NCI-H446 (cell line): ENCODE measurements at places on chromosomes 12 and 14.

DNA sequence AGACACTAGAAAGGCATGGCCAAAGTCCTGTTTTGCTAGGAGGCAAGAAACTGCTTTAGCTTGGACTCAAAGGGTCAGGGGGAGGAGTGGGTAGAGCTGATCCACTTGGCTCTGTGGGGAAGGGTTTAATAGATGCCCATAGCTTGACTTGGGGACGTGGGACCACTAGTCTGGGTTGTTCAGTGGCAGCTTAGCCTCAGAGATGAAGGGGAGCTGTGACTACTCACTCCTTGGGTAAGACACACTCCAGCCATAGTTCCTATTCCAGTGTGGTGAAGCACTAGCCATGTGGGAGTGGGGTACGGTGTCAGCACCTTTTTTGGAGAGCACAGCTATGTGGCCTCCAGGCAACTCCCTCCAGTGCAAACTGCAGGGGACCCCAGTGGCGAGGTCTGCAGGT lies 257.3 kb downstream of the TMEM121 start:
- no peak for DNase-seq

DNA sequence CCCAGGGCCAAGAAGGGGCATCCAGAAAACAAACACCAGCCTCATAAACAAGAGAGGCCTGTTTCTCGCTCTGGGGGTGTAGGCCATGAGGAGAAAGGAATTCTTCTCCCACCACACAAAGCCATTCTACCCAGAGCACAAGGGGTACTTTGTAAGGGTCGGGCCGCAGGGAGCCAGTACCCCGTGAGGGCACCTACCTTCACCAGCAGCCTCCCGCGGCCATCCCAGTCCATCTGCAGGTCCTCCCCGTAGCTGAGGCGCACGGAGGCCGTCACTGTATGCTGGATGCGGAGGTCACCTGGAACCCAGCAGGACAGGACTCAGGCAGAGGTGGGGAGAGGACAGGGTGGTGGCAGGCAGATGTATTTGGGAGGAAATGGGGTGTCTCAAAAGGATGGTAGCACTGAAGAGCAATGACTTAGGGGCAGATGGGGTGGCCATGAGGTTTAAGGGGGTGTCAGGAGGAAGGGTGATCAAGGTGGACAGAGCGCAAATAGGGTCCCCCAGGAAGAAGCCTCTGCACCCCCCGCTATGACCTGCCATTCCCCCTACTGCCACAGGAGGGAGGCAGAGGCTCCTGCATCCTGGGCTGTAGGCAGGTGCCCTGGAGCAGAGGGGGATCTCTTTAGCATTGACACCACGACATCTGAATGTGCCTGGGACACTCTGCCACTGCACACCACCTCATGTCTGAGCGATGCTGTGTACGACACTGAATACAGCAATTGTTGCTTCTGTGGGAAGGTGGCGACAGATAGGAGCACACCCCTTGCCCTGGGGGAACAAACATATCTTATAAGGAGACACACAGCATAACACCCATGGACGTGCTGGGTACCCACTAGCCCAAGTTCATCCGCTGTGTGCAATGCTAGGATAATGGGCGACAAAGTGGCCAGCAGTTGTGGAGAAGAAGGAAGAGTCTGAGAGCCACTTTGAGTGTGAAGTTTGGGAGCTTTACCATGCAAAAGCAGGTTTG lies 61.4 kb downstream of the VWF start:
- DNase-seq, result peak; percentile 65

DNA sequence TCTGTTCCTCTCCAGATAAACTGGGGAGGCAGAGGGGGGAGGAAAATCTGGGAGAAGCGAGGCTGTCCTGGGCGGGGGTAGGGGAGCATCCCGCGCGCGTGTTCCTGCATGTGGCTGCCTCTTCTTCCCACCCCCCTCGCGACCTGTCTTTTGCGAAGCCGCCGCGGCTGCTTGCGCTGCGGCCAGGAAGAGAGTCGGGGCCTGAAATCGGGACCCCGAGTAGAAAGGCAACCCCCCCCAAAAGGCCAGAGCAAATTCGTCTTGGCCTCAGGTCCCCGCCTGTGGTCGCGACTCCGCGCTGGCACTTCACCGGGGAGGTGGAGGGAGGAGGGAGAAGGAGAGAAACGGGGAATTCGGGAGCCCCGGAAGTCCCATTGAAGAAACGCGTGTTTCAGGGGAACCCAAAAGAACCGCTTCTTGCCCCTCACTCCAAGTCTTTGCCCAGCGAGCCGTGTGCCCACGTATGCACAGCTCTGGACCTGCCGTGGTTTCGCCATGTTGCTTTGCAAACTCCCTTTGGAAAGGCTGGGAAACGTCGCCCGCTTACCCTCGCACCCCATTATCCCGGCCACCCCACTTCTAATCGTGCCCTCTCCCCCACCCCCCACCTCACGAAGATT lies 944 bp downstream of the CCND2 start:
- no peak for DNase-seq

GRCh38 chr12:92142251-92142926 lies 3.3 kb downstream of the BTG1 start:
- no peak for DNase-seq

GRCh38 chr12:50620109-50620977 lies 115.6 kb downstream of the DIP2B start:
- peak; percentile 12 for DNase-seq

DNA sequence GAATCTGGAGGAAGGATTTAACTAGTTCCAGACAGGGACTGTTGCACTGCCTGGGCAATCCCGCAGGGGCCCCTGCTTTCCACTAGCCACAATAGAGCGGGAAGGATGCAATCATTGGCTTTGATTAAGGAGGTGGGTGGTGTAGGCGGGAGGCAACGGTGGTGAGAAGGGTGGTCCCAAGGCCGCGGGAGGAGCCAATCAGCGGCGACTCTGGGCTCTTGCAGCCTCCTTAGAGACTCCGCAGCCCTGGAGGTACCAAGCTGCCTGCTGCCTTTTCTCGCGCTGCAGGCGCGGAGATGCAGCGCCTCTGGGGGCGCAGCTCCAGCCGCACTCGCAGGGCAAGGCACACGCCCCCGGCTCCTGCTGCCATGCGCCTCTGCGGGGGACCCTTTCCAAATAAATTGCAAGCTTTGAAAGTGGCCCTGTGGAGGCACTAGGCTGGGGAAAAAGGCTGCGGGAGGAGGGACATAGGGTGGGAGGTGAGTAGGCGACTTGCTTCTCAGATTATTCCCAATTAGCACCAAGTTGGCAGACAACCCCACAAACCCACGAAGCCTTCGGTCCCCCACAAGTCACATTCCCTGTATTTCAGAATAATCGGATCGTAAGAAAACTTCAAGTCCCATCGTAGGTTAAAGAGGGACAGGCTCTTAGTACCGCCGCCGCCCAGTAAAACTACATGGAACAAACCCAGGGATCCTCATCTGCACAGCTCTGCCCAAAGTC lies 858 bp upstream of the KCNA1 start:
- DNase-seq, result peak; percentile 93

DNA sequence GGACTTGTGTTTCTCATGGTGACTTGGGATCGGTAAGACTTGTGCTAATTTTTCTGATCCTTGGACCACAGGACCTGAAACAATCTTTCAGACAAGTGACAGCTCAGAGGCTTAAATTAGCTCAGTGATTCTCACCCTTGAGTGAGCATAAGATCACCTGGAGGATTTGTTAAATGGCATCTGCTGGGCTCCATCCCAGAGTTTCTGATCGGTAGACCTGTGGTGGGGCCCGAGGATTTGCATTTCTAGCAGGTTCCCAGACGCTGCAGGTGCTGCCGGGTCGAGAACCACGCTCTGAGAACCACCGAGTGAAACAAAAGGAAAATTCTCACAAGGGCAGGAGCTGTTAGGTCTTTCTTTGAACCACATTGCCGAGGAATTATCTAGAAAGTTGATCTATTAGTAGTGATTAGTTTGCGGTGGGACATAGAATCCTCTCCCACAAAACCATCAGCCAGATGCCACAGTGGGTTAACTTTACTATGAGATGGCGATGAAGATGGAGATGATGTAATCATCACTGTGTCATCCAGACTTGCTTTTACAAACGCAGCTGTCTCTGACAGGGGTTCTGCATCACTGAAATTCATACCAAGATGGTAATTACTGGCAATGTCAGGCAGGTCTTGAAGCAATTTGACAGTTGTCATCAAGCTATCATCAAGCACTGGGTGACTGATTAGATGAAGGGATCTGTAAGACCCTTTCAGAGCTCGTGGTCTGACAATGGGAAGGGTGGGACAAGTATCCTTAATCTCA lies 184.0 kb downstream of the AACS start:
- DNase-seq, result no peak

DNA sequence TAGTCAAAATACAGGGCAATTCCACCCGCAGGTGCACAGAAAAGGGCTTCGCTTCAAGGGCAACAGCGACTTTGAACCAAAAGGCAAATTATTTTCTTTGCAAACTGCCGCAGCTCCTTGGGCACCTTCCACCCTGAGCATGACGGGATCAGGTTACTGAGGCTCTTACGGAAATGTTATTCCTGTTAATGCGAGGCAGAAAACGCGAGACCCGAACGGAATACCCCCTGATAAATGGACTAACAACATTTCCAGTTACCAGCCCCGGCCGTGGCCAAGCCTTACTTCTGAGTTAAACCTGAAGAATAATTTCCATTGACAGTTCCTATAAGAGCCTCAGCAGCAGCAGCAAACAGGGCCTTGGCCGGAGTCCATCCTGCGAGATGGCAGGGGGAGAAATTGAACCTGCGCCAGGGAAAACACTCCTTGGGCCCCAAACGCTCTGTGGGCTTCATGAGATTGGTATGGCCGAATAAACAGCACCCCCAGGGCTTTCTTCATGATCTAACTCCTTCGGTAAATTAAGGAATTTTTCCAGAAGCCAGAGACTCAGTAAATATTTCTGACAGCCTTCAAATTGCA lies 70.0 kb upstream of the DICER1 start:
- DNase-seq, result peak; percentile 13

DNA sequence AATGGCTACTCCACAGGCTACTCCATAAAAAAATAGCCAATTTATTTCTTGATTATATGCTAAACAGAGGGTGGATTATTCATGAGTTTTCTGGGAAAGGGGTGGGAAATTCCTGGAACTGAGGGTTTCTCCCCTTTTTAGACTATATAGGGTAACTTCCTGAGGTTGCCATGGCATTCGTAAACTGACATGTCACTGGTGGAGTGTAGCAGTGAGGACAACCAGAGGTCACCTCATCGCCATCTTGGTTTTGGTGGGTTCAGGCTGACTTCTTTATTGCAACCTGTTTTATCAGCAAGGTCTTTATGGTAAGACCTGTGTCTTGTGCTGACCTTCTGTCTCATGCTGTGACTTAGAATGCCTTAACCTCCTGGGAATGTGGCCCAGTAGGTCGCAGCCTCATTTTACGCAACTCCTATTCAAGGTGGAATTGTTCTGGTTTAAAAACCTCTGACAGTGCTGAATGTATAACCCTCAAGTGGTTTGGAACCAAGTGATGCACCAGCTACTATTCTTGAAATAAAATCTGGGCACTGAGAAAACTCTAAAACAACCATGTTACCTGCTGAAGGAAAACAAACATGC lies 27.7 kb downstream of the C12orf56 start:
- no peak for DNase-seq

- DNase-seq, result no peak
Observed at GRCh38 chr14:69190191-69190590, 1.1 kb upstream of the EXD2 start.

DNA sequence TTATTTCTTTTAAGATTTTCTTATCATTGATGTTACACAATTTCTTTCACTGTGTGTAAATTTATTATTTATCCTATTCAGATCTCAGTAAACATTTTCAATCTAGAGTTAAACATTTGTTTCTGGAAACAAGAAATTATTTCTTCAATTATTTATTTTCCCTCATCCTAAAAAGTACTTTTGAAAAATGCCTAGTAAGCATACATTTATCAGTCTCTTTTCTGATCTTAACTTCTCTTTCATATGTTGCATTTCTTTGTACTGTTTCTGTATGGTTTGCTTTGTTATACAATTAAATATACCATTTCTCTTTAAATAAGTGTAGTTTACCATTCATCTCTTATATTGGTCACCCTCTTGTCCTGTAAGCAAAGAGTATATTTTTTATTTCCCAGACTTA lies 263.2 kb downstream of the C12orf50 start:
- no peak for DNase-seq

DNA sequence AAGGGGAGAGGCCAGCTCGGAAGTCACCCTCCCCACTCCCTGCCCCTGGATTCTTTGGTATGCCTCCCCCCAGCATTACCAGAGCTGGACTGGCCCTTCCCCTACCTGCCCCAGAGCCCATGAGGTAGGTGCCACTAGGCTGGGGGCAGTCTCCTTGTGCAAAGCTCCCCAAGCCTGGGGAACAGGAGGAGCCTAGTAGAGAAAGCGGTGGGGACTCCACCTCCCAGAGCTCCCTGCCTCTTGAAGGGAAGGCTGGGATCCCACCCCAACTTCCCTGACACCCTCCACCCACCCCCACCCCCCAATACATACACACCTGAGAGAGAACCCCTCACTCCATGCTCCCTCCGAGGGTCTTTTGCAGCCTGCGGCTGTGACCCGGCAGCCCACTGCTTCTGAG lies 30.4 kb downstream of the FIGNL2 start:
- DNase-seq, result no peak

GRCh38 chr12:105109465-105110212 lies 2.1 kb downstream of the WASHC4 start:
- no peak for DNase-seq

DNA sequence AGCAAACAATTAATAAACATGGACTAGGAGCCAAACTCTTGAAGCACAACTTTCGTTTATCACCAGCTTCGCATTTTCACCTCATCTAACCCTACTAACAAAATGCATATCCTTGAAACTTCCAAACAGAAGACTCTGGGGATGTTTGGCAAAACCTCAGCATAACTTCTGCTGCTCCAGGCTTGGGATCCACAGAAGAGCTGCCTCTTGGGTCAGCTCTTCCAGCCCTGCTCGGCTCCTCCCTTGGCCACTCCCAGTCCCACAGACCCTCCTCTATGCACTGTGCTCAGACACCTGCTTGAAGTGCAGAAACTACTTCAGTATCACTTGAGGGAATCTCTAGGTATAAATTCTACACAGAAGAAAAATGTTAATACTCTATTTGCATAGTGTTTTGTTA lies 110.0 kb upstream of the AMIGO2 start:
- no peak for DNase-seq

GRCh38 chr14:104388011-104388521 lies 191.5 kb upstream of the C14orf180 start:
- DNase-seq, result no peak

GRCh38 chr12:58184212-58184611 lies 242.8 kb downstream of the ATP23 start:
- no peak for DNase-seq

DNA sequence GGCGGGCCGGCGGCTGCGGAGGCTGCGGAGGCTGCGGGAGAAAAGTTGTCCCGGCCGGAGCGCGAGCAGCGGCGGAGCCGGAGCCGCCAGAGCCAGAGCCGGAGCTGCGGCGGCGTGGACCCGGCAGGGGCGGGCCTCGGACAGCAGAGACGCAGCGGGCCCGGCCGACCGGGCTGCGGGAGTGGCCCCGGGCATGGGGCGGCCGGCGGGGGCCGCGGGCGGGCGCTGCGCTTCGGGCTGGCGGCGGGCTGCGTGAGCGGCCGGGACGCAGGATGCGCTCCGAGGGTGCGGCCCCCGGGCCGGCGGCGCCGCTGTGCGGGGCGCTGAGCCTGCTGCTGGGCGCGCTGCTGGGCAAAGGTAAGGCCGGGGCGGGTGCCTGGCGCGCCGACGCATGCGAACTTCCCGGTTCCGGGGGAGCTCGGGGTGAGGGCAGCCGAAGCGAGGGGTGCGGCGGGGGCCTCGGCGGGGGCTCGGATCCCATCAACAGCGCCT lies at the start of gene TMEM132C:
TMEM132C (plus strand) TSS at position 40 of the 492 bp plus-strand sequence; CDS start at position 273, 233 bp downstream.
- DNase-seq, result no peak
